Stomach (tissue), 19 donors: ENCODE measurements at places on chromosomes 1 and 21. TPM values are rescaled to one million over a fixed set of nuclear protein-coding genes. Genes with fewer than 3 reads are reported as not detected.

DNA sequence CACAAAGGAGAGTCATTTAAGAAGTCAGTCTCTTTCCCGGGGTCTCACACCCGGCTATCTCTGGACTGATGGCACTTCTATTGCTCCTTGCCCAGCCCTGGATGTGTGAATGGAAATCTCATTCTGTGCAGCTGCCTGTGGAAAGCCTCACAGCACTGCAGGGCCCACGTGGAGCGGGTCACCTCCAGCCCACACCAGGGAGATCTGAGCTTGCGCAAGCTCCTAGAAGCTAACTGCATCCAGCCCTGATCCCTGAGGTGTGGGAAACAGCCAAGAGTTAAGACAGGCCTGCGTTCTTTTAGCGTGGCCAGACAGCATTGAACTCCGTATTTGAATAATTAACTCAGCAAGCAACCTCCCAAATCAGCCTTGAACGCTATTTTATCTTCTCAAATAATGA, 150.5 kb downstream of the LRIG2 start:
- no peaks in the 10 kb centered on the region for H3K27me3 ChIP-seq
- H3K36me3 ChIP-seq: no peaks in the 10 kb centered on the region
- no peak for DNase-seq
- H3K27ac ChIP-seq: no peak overlapping the region

- peak; percentile 1 for DNase-seq
- no peak overlapping the region for H3K4me3 ChIP-seq
- no peaks in the 10 kb centered on the region for H3K4me1 ChIP-seq
These were observed 275.0 kb upstream of the BEND5 start for GRCh38 chr1:49051647-49052046.

GRCh38 chr1:199691540-199691939, 336.0 kb upstream of the NR5A2 start:
- peak; percentile 58 for DNase-seq
- H3K27ac ChIP-seq: no peak overlapping the region
- H3K27me3 ChIP-seq: no peaks in the 10 kb centered on the region
- no peaks in the 10 kb centered on the region for H3K4me1 ChIP-seq
- no peaks in the 10 kb centered on the region for H3K36me3 ChIP-seq

INSRR gene
- total RNA-seq: 0.18 TPM

RIPPLY3 gene
- not detected for total RNA-seq

GRCh38 chr1:153536012-153536670, 350 bp upstream of the S100A6 start:
- peaks cover 50% of the 10 kb centered on the region for H3K4me1 ChIP-seq
- H3K4me3 ChIP-seq: peak overlapping the region; percentile 76
- H3K27me3 ChIP-seq: no peaks in the 10 kb centered on the region

DNAJC11 gene
- 93.9 TPM for total RNA-seq

- no peak for DNase-seq
- no peak overlapping the region for H3K4me3 ChIP-seq
- H3K36me3 ChIP-seq: no peaks in the 10 kb centered on the region
- no peak overlapping the region for H3K27ac ChIP-seq
- H3K4me1 ChIP-seq: peaks cover 12% of the 10 kb centered on the region
These were observed 10.7 kb upstream of the SLC2A5 start for GRCh38 chr1:9079988-9080704.

DNA sequence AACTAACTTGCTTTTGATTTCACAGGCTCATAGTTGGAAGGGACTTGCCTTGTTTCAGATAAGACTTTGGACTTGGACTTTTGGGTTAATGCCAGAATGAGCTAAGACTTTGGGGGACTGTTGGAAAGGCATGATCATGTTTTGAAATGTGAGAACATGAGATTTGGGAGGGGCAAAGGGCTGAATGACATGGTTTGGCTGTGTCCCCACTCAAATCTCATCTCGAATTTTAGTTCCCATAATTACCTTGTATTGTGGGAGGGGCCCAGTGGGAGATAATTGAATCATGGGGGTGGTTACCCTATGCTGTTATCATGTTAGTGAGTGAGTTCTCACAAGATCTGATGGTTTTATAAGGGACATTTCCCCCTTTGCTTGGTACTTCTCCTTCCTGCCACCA, 222.1 kb downstream of the GRIK1 start:
- H3K4me1 ChIP-seq: no peaks in the 10 kb centered on the region
- H3K36me3 ChIP-seq: no peaks in the 10 kb centered on the region
- no peak for DNase-seq
- no peaks in the 10 kb centered on the region for H3K27me3 ChIP-seq
